ENCODE measurements at places on chromosomes 7 and 10.

GRCh38 chr10:107269626-107270025, 105.1 kb upstream of the SORCS1 start:
- DNase-seq = no peak

DNA sequence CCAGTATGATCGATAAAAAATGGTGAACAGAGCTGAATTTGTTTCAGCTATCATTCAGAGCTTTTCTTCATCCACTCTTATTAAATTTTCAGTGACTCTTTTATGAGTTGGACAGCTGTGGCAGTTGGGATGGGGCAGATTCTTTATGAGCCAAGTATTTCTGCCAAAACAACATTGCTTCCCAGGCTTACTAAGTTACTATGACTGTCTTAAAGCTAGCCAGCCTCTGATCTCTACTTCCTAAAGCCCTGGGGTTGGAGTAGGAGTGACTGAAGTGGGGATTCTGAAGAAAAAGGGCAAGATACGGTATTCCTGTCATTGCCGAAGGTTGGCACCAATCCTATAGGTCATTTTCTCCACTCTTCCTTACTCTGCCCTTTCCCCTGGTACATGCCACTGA, 12.7 kb downstream of the RPP30 start:
- DNase-seq = no peak

GRCh38 chr7:47513741-47514241, 68.1 kb downstream of the TNS3 start:
- no peak for DNase-seq

- DNase-seq = no peak
Observed at GRCh38 chr10:37960591-37961137, 15.8 kb downstream of the ZNF25 start.

DNA sequence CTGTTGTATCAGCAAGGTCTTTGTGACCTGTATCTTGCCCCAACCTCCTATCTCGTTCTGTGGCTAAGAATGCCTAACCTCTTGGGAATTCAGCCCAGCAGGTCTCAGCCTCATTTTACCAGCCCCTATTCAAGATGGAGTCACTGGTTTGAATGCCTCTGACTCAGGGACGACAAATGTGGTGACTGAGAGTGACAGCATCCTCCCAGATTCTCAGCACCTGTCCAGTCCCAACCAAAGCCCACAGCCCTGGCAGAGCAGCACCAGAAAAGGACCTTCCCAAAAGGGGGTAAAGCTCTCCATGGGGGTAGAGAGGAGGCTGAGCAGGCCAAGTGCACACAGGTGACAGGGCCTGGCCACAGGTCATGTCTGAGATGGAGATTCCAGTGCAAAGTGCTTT, 35.4 kb upstream of the GPAM start:
- no peak for DNase-seq

- DNase-seq = peak; percentile 54
Observed at GRCh38 chr7:78620920-78621319, 822.3 kb downstream of the PHTF2 start.

- peak; percentile 46 for DNase-seq
Observed at GRCh38 chr10:106571192-106571946, 593.1 kb downstream of the SORCS1 start.

All from OCI-M1 (cell line).